Dermis blood vessel endothelial cell (primary cell): ENCODE measurements at places on chromosomes 4 and X.
A peak's percentile ranks its signal among the peaks of the same experiment; 100 is the strongest.

DNA sequence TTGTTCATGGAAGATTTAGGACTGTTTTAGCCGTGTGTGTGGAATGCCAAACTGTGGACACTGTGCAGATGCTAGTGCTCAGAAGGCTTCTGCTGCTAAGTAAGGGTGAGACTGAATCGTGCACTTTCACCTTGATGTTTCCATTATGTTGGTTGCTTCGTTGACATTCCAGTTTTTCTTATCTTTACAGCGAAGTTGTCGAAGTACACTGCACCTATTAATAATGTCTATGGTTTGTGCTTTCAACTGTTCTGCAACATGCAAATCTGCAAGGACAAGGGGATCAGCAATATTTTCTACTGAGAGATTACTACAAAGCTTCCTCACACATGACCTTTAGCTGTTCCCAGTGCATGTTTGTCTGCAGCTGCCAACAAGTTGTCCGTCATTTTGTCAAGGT is 67.7 kb downstream of the UGT2A3 start:
- no peak for DNase-seq

DNA sequence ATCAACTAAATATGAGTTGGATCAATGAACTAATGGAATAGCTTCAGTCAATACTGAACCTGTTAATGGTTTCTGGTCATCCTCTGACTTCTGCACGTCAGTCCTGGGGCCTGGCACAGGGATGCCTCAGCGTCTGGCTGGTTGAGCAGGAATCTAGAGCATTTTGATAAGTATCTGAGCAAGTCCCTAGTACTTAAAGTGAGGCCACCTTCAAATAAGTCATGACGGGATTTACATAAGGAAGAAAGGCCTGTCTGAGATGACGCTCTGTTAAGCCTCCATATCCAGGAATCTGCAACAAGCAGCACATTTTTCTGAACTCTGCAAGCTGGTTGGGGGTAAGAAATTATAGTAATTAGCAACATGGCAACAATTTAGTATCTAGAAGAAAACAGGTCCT is 83.2 kb upstream of the TBC1D9 start:
- no peak for DNase-seq

GRCh38 chrX:123085311-123085940 is 98.7 kb upstream of the GRIA3 start:
- DNase-seq, result no peak

DNA sequence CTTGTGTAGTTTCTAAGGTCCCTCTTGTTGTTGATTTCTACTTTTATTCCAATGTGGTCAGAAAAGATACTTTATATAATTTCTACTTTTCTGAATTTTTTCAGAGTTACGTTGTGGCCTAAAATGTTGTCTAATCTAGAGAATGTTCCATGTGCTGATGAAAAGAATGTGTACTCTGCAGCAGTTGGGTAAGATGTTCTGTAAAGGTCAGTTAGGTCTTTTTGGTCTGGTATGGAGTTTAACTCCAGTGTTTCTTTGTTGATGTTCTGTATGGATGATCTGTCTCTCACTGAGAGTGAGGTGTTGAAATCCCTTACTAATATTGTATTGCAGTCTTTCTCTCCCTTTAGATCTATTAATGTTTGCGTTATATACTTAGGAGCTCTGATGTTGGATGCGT is 37.0 kb upstream of the GPRIN3 start:
- no peak for DNase-seq

DNA sequence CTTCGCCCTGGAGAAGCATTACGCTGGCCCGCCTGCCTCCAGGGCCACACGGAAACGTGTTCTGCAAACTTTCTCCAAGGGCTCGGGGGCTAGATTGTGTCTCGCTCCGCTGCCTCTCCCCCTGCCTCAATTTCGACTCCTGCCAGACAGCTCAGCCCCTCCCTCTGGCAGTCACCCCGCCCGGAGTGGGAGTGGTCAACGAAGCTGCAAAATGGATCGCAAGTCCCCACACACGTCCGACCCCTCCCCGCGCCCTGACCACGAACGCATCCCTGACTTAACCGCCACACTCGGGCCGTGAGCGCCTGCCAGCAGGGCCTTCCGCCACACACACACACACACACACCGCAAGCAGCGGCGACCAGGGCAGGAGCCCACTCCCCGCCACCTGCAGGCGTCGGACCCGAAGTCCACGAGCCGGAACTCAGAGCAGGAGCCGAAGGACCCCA is 47.0 kb upstream of the NKAP start:
- no peak for DNase-seq

DNA sequence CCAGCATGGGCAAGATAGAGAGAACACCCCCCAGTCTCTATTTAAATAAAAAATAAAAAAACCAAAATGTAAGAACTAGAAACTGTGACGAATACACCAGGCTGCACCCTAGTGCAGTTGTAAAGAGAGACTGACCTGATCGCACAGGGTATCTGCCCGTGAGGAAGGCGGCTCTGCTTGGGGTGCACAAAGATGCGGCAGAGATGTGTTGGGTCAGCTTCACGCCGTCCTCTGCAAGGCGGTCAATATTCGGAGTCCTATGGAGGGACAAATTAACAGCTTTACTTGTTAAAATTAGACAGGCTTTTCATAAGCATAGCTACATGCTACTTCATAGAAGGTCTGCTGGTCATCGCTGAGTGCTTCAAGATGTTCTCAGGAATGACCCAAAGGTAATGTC is 26.1 kb upstream of the ARSD start:
- DNase-seq, result no peak

DNA sequence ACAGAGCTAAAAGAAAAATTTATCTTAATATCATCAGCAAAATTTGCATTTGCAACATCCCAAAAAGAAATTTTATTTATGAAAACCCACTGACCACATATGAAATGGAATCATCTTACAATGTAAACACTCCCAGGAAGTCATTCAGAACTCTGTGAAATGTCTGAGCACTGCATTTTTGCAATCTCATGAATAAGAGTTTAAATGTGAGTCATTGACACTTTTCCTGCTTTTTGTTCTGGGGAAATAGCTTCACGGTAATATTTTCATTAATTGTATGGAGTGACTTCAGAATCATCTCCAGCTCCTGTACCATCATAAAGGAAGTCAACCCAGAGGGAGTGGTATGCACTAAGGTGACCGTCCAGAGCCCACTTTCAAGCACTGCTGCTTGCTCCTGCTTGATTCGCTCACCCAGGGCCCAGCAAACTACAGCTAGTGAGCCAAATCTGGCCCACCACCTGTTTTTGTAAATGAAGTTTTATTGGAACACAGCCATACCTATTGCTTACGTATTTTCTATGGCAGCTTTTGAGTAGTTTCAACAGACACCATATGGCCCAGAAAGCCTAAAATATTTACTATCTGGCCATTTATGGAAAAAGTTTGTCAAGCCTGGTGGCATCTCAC is 17.2 kb downstream of the EDNRA start:
- DNase-seq, result peak; percentile 25

DNA sequence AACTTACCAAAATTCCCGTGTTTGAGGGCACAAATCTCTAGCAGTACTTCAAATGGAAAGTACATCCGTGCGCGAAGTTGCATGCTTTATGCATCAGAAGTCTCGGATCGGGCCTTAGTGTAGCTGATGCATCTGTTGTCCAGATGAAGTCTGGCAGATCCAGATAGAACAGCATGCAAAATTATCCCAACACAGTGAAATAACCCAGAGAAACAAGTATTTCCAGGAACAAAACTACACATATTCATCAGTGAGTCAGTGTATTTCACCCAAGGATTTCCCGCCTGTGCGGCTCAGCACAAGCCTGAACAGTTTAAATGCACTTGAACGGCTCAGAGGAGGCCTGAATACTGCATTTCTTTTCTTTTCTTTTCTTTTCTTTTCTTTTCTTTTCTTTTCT is 27.4 kb upstream of the CLDN24 start:
- no peak for DNase-seq

- DNase-seq, result no peak
These were observed 62.4 kb downstream of the JADE1 start for GRCh38 chr4:128871948-128872347.

- DNase-seq, result no peak
These were observed 40.8 kb upstream of the TADA2B start for GRCh38 chr4:7002336-7002735.

DNA sequence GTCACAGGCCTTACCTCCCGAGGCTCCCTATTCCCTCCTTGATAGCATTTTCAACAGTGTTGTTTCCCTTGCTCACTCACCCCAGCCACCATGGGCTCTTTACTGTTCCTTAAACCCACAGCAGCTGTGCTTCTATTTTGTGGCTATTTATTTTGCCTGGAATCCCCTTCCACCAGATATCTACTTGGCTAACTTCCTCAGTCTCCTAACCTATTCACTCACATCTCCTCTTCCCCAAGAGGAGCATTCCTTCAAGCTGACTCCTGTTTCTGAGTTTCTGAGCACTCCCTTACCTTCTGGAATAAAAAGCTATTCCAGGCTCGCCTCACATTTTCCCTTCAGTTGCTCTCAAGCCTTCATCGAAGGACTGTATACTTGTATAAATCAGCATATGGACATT is 50.5 kb downstream of the CXCL1 start:
- no peak for DNase-seq

DNA sequence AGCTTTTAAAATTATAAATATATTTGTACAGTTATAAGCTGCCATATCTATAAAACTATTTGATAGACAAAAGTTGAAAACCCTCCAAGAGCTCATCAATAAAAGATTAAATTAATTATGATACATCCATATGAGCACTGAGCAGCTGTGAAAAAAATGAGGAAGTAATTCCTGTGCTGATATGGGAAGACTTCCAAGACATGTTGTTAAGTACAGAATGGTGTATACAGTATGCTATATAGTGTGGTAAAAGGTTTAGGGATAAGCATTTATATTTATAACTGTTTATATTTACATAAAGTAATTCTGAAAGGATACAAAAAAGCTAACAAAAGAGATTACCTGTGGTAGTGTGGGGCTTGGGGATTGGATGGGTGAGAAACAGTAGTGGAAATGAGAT is 92.8 kb upstream of the BMP2K start:
- no peak for DNase-seq

DNA sequence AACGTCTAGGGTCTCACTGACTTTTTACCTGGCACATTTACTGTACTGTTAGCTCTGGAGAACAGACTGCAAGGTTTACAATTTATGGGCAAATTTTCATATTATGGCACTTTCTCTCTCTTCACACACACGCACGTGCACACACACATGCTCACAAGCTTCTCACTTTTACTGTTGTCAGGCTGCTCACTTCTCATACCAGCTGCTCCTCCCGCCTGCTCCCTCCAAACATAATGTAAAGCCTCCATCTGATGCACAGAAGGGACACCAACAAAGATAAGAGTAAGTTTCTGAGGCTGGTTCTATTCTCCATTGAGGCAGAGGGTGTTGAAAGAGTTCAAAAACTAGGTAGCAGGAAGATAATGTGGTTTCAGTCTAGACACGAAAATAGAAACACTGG is 128.9 kb upstream of the DCLK2 start:
- no peak for DNase-seq

DNA sequence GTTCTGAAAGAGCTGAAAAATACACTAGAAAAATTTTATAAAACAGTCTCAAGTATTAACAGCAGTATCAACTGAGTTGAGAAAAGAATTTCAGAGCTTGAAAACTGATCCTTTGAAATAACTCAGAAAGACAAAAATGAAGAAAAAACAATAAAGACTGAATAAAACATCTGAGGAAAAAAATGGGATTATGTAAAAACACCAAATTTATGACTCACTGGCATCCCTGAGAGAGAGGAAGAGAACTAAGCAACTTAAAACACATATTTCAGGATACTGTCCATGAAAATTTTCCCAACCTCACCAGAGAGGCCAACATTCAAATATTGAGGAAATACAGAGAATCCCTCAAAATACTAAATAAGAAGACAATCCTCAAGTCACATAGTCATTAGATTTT is 22.9 kb downstream of the PABPC4L start:
- DNase-seq, result no peak

DNA sequence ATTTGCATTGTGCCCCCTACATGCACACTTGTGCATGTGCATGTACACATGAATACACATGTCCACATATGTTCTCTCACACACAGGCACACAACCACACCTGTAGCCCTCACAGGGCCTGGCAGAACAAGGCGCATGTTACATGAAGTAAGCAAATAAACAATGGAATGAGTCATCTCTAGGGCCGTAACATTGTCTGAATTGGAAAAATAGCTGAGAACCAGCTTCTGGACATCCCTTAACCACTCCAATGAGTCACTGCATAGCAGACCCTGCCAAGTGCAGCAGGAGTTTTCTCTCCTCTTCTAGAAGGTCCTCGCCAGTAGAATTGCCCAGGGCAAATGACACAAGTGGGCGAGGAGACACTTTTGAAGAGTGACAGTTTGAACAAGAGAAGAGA is 66.1 kb downstream of the MAGEA10 start:
- peak; percentile 65 for DNase-seq

DNA sequence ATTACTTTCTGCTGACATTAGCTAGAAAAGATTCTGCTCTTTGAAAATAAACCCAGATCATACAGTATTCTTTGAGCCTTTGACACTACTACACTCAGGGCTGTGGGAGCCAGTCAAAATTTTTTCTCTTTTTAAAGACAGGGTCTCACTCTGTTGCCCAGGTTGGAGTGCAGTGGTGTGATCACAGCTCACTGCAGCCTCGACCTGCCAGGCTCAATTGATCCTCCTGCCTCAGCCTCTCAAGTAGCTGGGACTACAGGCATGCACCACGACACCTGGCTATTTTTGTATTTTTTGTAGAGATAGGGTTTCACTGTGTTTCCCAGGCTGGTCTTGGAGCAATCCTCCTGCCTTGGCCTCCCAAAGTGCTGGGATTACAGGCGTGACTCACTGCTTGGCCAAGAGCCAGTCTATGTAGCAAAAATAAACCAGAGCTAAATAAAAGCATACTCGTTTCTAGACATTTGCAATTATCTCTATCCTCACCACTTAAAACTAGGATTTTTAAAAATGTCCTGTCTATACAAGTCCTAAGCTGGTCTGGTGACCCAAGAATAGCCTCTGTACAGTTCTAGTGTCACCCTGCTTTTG is 43.2 kb downstream of the AKAP4 start:
- peak; percentile 3 for DNase-seq

- no peak for DNase-seq
These were observed 1.1 kb upstream of the TMEM164 start for GRCh38 chrX:110001740-110002299.

DNA sequence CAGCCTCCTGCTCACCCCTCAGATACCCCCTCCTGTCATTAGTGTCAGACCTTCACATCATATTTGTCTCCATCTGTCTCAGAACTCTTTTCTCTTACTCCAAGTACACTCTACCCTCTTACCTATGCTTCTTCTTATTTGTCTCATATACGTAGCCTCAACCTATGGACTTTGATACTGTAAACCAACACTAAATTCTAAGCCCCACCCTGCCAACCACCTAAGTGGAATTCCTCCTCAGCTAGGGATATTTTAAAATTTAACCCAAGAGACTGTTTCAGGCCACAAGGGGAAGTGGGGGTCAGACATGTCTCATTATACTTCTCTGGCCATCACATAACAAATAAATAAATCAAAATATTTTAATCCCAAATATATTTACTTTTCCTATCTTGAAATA is 778.1 kb upstream of the GRID2 start:
- no peak for DNase-seq

GRCh38 chrX:124938715-124939114 is 381.0 kb upstream of the TEX13C start:
- DNase-seq, result no peak

- no peak for DNase-seq
These were observed 28.6 kb downstream of the UCHL1 start for GRCh38 chr4:41285202-41285863.

GRCh38 chr4:39061457-39061856 is 575 bp upstream of the KLHL5 start:
- peak; percentile 15 for DNase-seq
